ENCODE measurements at places on chromosomes 12 and 14. TPM values are rescaled to one million over a fixed set of nuclear protein-coding genes. Genes with fewer than 3 reads are reported as not detected.

IAPP gene
- not detected for polyA plus RNA-seq

DNA sequence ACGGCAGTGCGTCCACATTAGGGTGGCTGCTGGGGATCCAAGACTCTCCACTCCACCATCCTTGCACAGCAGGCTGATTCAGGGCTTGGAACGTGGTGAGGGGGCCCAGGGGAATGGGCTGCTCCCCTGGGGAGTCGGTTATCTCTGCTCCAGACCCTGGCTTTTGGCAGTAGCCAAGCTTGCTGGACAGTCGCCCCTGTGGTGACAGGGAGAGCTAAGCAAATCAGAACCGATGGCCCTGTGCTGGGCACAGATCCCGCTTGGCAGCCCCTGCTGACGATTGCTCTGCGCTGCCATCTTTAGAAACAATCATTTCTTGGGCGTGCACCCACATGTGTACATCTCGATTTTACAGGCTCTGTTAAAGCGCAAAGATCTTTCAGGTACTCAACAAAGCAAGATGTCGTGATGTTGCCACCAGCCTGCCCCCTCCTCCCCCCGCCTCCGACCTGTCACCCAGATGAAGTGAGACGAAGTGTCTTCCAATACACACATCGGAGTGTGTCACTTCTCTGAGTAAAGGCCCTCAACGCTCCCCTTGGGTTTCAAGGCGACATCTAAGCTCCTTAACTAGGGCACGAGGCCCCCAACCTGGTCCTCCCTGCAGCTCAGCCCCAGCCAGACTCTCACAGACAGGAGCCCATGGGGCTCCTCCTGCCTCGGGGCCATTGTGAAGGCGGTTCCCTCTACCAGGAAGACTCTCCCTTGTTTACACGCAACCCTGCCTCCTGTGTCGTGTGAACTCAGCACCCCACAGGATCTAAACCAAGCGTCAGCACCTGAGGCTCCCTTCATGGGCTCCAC is 55.6 kb downstream of the PITPNM2 start:
- DNase-seq = no peak

DNA sequence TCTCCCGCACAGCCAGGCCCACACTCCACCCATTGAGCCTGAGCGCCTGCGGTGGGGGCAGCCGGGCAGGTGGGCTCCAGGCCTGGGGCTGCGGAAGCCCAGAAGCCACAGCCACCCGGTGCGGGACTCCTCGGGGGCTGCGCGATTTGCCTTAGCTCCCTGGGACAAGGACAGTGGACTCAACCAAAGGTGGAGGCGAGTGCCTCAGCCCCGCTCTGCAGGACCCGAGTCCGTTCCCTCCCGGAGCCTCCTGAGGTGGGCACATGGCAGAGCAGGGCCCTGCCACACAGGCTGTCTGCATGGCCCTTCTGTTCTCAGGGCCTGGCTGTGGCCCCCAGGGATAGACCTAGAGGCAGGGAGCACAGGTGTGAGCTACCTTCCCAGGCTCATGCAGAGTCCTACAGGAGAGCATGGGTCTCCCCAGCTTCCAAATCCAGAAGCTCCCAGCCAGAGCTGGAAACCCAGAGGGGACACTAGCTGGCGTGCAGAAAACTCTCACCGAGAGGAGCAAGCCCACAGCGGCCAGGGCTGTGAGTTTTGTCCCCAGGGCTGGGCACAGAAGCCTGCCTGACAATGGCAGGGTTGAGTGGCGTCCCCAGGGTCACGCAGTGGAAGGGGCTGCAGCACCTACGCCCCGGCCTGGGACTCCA is 22.2 kb upstream of the LRTM2 start:
- no peak for DNase-seq

GRCh38 chr14:76755610-76756370 is 5.5 kb upstream of the VASH1 start:
- DNase-seq = peak; percentile 14

DNA sequence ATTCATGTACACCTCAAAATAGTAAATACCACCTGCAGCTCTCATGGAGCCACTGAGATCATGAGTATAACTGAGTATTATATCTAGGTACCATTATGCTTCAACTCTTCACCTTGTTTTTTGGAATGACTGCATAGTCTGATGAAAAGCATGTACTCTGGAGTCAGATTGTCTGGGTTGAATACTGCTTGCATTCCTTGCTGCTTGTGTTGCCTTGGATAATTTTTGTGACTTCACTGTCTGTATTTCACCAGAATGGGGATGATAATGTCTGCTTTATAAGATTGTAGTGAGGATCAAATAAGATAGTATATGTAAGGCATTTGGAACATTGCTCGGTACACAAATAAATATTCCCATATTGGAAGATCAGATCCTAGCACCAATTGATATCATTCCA is 54.2 kb downstream of the SUSD6 start:
- DNase-seq = peak; percentile 56

- peak; percentile 88 for DNase-seq
Observed at GRCh38 chr14:53955671-53956426, 776 bp downstream of the BMP4 start.

Data from muscle of back (tissue), 13 donors.